NCI-H2171 (cell line): ENCODE measurements at places on chromosomes 6 and 20.

DNA sequence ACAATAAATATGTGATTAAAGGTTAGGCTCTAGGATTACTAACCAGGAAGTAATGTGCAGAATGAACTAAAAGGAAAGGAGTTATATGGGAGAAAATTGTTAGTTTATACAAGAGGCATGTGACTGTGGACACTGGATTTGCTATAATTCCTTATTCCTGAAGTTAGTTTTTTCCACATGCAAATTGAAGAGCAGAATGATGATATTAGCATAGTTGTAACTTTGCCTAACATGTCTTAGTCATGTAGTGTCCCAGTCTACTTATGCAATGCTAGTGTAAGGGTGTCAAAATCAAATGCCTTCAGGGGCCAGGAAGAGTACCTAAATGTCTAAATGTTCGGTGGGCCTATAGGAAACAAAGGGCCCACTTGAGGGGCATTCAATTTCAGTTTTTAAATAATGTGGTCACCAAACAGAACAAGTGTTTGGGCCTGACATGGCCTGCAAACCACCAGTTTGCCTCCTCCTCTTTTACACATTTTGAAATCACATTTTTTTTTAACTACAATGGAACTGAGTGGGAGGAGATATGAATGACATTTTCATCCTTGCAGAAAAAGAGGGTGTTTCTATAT is 28.0 kb upstream of the CEP85L start:
- no peak for DNase-seq

DNA sequence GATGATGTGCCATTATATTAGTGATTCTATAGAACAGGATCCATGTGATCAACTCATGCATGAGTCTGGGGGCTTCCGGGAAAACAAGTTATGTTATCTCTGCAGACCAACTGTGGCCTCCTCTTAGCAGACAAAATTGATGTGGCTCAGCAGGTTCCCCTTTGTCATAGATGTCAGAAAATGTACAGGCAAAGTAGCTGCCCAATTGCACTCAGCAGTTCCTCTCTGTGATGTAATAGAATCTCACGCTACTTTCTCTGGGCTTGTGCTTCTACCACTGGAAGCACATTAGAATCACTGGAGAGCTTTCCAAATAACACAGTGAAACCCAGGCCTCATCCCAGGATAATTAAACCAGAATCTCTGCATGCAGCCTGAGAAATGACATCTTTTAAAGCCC is 253.1 kb downstream of the SLC24A3 start:
- no peak for DNase-seq

- no peak for DNase-seq
Measured at GRCh38 chr6:8953310-8953709, 518.0 kb upstream of the SLC35B3 start.

DNA sequence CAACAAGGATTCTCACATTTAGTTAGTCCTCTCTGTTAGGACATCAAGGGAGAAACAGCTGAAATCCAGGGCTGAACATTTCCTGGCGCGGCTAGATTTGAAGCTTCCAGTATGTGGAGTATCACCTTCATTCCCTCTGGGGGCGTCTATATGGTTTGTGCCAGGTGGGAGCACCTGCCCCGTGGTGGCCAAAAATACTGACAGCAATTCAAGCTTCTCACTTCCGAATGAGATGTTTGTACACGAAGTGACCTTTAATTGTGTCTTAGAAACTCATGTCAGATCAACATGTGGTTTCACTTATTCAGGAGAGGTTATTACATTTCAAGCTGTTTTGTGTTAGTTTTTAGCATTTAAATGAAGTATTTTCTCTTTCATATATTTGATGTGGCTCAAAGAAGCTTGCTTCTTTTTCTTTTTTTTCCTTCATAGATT is 67.3 kb upstream of the ZNF217 start:
- no peak for DNase-seq

DNA sequence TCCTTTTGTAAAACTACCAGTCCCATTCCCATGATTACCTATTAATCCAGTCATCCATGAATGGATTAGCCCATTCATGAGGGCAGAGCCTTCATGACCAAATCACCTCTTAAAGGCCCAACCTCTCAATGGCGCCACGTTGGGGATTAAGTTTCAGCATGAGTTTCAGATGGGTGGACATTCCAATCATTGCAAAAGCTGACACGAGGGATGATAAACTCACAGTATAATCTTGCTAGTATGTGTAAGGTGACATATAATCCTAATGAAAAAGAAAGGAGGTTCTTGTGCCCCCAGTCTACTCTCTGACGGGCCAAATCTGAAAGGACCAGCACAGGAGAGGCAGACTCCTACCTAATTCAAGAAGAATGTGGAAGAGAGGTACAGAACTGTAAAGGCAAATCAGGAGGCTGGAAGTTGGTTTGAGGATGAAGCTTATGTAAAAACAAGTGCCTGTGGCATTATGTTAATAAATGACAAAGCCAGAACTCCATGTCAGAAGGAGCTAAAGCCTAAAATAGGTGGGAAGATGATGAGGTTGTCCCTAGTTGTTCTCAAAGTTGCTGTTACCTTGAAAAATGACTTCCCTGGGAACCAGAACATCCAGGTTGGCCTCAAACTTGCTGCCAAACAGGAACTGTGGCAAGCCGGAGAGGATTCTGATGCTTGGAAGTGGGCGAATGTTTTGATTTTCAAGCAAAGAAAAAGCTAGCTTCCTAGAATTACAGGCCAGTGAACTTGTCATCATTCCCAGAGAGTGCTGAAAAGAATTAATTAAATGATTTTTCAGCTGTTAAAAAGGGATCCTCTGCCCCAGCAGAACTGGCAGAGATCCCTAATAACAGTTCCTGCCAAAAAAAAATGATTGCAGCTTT is 106.5 kb upstream of the TIAM2 start:
- DNase-seq = no peak

- no peak for DNase-seq
Measured at GRCh38 chr6:16277101-16277981, 39.0 kb downstream of the GMPR start.

- no peak for DNase-seq
Measured at GRCh38 chr6:22445946-22446345, 123.4 kb upstream of the HDGFL1 start.

GRCh38 chr20:13684566-13685222 is 46.0 kb upstream of the TASP1 start:
- peak; percentile 19 for DNase-seq

- no peak for DNase-seq
Measured at GRCh38 chr6:106927531-106928398, 46.8 kb downstream of the CD24 start.

- DNase-seq = no peak
Measured at GRCh38 chr6:4806337-4806725, 30.1 kb downstream of the CDYL start.

DNA sequence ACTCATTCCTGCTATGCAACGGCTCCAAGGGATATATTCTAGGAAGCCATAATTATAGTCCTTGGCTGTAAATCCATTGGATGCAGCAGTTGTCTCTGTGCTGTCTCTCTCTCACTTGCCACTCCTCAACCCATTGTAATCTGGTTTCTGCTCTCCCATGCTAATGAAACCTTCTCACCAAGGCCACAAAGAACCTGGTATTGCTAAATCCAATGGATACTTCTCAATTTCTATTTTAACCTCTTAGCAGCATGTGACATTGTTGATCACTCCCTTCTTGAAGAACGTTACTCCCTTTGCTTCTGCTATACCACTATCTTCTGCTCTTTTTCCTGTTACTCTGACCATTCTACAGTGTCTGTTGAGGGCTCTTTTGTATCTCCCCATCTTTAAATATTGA is 39.8 kb upstream of the GCLC start:
- no peak for DNase-seq

GRCh38 chr6:7106752-7107577 is 796 bp upstream of the RREB1 start:
- DNase-seq = no peak

DNA sequence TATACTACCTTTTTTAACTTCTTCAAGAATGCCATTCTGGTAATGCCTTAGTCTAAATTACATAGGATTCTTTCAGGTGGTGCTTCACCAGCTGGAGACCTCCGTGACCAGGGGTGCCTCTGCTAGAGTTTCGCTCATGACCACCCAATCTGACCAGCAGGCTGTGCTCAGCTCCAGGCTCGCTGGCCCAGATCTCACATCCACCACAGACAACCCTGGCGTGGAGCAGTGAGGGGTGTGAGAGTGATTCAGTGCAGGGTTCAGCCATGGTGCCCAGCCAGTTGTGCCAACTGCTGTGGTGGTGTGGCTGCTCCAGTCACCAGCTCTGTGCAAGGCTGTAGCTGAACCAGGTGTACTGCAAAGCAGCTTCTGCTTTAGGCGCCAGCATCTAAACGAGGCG is 198.6 kb downstream of the MMUT start:
- DNase-seq = no peak

DNA sequence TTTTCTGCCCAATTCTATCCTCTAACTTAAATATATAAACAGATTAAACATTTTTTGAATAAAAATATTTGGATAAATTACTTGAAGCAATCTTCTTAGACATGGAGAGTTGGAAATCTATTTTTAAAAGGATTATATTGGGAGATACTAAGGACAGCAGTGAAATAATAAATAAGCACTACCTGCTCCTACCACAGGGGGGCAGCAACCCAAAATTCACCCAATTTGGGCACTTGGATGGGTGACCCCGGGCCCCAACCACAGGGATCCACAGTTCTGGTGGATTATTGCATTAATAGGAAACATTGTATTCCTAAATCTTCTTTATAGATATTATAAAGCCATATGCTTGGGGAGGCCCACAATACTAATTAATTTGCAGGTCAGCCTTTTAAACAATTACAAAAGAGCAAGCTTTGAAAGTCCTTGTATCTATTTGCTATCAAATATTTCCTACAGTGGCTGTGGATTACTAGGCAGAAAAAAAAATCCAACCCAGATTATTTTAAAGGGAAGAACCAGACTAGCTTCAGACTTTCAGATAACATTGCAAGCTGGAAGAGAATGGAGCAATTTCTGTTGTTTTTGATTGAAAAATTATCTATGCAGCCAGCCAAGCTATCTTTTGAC is 66.4 kb upstream of the PDE10A start:
- DNase-seq = no peak

DNA sequence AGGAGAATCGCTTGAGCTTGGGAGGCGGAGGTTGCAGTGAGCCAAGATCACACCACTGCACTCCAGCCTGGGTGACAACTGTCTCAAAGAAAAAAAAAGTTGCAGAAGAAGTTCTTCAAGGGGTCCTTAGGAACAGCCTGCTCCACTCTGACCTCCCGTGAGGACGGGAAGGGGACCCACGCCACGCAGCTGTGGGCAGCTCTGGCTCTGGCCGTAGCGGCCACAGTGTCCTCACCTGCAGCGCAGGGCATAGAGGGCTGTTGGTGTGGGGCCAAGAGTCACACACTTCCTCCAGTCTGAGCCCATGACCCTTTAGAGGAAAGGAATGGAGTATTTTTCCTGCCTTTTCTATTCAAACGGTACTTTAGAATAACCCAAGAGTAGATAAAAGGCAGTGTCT is 5.4 kb downstream of the NTSR1 start:
- no peak for DNase-seq

DNA sequence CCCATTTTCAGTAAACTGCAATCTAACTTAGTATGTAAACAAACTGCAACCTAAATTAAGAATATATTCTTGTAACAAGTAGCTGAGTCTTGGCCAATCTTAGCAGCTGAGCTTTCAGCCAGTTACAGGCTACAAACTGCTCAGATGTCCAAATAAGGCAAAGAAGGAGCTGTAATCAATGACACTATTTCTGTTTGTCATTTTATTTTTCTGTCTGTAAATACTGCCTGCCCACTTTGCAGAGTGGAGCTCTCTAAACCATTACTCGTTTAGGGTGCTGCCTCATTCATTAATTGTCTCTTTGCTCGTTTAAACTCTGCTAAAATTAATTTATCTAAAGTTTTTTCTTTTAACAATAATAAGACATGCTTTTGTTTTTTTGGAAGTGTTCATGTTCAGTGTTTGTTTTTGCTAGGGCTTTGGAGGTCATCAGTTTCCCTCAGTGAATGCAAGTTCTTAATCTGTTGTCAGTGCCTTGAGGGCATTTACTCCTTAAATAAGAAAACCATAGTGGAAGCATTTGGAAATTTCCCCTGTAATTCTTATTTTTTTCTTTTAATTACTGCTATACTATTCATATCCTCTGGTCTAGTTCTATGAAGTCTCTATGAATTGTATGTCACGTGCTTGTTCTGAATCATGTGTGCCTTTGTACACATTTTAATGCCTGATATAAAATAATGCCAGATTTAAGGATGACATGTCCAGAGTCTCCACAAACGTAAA is 3.6 kb upstream of the PRL start:
- no peak for DNase-seq

DNA sequence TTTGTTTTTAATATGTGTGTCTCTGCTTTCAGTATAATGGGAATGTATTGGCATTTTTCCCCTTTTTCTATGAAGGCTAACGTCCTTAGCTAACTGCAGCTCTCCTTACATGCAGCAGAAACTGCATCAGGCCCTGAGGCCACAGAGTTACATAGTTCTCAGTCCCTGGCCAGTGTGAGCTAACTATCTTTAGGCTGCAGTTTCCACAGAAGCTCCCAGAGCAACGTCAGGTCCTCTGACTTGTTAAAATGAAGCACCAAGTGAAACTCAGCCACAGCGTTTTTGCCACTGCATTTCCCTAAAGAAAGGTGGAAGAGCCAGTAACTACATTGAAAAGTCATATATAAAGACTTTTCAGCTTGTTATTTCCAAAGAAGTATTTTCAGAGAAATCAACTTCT is 244.7 kb downstream of the CBLN4 start:
- no peak for DNase-seq

- DNase-seq = no peak
Measured at GRCh38 chr6:41298785-41299502, 12.5 kb upstream of the TREM1 start.

- DNase-seq = no peak
Measured at GRCh38 chr6:89138173-89138572, 7.7 kb upstream of the PM20D2 start.

DNA sequence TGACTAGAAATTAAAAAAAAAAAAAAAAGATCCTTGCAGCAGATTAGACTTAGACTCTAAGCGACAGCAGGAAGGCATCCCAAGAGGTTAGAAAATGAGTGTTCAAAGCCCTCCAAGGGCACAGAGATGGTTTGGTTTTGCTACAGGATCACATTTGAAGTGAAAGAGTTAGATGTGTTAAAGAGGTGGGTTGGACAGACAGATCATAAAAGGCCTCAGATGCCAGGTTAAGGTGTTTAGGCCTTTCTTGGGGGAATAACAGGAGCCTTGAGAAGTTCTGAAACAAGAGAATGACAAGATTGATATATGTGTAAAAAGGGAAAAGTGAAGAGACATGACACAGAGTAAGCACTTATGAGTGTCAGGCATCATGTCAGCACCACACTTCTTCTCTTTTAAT is 107.5 kb downstream of the FYN start:
- no peak for DNase-seq

DNA sequence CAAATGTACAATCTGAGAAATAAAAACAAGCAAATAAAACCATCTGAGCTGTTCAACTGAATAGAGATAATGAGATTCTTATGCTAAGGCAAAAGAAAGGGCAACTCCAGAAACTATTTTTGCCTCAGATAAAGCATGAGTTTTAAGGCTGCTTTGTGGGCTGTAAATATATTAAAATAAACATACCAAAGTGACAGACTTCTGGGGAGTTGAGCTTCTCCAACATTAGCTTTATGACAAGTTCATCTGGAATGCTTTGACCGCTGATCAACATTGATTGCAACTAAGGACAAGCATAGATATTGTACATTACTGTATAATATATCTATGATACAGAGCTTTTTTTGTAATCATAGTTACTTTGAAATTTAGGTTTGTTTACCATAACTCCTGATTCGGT is 19.3 kb downstream of the AK9 start:
- no peak for DNase-seq

- DNase-seq = no peak
Measured at GRCh38 chr6:32522302-32523047, 7.6 kb downstream of the HLA-DRB5 start.
